Cortex of kidney (tissue), 1 donor: ENCODE measurements at places on chromosomes 6 and 20.

GRCh38 chr20:1094751-1095150, 23.7 kb upstream of the PSMF1 start:
- no peak for DNase-seq

GRCh38 chr20:53224851-53225250, 252.7 kb downstream of the TSHZ2 start:
- no peak for DNase-seq

- no peak for DNase-seq
These were observed 5.6 kb downstream of the SMIM29 start for GRCh38 chr6:34243131-34243771.

DNA sequence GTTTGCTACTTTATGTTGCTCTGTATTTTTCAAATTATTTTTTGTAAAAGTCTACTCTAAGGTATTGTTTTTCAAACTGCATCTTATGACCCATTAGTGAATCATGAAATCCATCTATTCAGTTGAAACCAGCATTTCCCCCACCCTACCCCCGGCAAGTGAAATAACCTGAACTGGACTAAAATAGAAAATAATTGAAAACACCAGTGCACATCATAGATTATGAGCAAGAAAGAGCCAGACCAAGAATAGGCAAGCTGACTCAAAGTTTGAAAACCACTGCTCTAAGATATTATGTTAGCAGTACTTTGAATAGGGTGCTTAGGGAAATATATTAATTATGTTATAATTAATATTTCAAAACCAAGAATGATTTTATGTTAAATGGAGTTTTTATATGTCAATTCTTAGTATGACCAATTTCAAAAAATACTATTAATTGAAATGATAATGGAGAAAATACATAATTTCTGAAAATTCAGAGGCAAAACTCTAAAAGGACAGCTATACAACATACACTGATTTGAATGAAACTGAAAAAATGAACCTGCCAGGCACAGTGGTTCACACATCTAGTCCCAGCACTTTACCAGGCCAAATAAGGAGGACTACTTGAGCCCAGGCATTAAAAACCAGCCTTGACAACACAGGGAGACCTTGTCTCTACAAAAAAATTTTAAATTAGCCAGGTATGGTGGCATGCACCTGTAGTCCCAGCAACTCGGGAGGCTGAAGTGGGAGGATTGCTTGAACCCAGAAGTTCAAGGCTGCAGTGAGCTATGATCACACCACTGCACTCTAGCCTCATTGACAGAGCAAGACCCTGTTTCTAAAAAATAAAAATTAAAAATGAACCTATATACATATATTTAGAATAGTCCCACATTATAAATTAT, 112.0 kb downstream of the CDK19 start:
- no peak for DNase-seq

DNA sequence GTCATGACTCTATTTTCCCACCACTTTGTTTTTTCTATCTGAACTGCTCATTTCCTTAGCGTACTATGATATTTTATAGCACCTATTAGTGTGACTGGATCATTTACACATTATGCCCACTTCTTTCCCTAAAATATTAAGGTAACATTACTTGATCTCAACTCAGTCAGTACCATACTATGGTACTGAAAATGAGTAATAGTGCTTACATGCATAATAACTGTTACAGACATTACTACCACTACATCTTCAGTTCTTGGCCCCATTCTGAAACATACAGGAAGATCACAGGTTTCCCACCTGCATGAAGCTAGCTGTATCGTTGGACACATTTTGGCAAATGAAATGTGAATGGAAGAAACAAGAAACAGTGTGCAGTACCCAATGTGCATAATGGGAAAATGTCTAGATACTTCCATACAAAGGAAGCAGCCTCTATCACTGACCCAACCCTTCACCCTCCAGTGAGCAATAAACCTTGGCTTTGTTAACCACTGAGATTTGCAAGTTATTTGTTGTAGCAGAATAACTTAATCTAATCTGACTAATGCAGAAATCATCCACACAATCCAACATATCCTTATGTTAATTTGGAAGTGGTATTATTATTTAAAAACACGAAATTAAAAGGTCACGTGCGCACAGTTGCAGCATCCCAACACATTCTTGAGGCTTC, 108.6 kb upstream of the DOK5 start:
- no peak for DNase-seq

DNA sequence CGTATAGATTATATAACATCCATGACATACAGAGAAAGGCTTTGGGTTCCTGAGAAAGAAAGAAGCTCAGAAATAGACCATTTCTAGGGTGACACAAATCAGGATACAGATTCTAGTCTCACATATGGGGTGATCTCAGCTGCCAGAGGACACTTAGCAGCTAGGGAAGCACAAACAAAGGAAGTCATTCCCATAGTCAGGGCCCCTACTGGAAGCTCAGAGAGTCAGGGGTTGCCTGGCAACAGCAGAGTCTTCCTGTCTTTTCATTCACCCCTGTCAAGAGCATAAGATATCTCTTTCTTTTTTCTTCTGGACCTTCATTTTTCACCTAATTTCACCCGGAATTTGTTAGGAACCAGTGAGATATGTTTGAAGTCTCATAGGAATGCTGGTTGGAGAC, 81.9 kb upstream of the IYD start:
- DNase-seq, result no peak

GRCh38 chr6:12709556-12710232, 6.9 kb upstream of the PHACTR1 start:
- no peak for DNase-seq

GRCh38 chr20:39778431-39778830, 816.3 kb downstream of the DHX35 start:
- no peak for DNase-seq

GRCh38 chr6:9370480-9370879, 935.1 kb upstream of the SLC35B3 start:
- DNase-seq, result no peak

DNA sequence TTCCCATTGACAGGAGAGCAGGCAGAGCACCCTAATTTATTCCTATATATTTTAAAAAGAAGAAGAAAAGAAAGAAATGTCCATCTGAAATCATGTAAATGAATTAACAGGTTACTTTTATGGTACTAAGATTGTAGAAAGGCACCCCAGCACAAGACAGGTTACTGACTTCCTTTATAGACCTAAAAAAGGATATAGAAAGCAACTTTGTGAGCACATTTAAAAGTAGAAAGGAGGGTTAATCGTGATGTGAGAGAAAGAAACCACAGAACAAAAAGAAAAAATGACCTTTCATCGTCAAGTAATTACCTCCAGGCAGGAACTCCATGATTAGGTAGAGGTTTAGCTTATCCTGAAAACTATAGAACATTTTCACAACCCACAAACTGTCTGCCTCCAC, 29.9 kb downstream of the STK38 start:
- no peak for DNase-seq

DNA sequence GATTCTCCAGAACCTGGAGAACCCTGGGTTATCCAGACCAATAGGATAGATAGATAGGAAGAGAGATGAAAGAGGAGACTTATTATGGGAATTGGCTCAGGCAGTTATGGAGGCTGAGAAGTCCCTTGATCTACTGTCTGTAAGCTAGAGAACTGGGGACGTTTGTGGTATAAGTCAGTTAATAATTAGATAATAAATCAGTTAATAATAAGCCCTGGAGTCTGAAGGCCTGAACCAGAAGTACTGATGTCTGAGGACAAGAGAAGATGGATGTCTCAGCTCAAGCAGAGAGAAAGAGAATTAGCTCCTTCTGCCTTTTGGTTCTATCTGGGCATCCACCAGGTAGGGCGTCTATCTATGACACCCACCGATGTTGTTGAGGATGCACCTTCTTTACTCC, 72.9 kb upstream of the SLC22A23 start:
- DNase-seq, result no peak

DNA sequence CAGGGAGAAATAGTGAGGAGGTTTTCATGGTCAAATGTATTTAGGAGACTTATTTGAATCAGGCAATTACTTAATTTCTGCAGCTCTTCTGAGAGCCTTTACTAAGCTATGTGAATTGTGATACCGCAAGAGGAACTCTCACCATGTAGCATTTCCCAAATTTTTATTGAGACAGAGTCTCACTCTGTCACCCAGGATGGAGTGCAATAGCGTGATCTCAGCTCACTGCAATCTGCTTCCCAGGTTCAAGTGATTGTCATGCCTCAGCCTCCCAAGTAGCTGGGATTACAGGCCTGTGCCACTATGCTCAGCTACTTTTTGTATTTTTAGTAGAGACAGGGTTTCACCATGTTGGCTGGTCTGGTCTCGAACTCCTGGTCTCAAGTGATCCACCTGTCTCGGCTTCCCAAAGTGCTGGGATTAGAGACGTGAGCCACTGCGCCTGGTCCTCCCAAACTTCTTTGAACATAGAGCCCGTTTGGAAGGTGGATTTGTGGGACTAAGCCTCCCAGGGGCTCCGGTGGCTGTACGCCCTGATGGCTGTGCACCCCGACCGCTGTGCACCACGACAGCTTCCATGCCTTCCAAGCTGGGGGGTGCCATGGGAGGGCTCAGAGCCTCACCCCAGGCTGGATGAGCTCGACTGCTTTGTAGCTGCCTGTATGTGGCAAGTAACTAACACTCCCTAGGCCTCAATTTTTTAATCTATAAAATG, 5.7 kb upstream of the MPC1 start:
- no peak for DNase-seq
